Muscle of leg (tissue), 16 donors: ENCODE measurements at places on chromosomes 2 and 18. TPM values are rescaled to one million over a fixed set of nuclear protein-coding genes. Genes with fewer than 3 reads are reported as not detected.

- peak; percentile 45 for DNase-seq
Observed at GRCh38 chr18:41745166-41746049, 209.6 kb upstream of the PIK3C3 start.

The DSG4 gene
- not detected for total RNA-seq

The EGR4 gene
- total RNA-seq: not detected

The SPP2 gene
- not detected for total RNA-seq
